ENCODE measurements at places on chromosomes 1 and 21.
A peak's percentile ranks its signal among the peaks of the same experiment; 100 is the strongest.

- no peak for DNase-seq
Observed at GRCh38 chr1:11862890-11863289, 4.1 kb upstream of the NPPB start.

GRCh38 chr1:82858031-82858430 is 1057.3 kb downstream of the ADGRL2 start:
- DNase-seq, result no peak

- peak; percentile 16 for DNase-seq
Observed at GRCh38 chr1:52996653-52997052, 65.4 kb upstream of the PODN start.

GRCh38 chr1:30729901-30730300 is 6.5 kb upstream of the MATN1 start:
- no peak for DNase-seq

DNA sequence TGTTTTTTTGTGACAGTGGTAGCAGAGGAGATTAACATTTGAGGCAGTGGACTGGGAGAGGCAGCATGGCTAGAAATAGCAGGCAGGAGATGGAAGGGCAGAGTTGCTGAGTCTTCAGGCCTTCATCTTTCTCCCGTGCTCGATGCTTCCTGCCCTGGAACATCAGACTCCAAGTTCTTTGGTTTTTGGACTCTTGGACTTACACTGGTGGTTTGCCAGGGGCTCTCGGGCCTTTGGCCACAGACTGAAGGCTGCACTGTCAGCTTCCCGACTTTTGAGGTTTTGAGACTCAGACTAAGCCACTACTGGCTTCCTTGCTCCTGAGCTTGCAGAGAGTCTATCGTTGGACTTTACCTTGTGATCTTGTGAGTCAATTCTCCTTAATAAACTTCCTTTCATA is 24.2 kb upstream of the LEFTY2 start:
- DNase-seq, result no peak

GRCh38 chr21:20942523-20942922 is 55.7 kb upstream of the NCAM2 start:
- DNase-seq, result no peak

DNA sequence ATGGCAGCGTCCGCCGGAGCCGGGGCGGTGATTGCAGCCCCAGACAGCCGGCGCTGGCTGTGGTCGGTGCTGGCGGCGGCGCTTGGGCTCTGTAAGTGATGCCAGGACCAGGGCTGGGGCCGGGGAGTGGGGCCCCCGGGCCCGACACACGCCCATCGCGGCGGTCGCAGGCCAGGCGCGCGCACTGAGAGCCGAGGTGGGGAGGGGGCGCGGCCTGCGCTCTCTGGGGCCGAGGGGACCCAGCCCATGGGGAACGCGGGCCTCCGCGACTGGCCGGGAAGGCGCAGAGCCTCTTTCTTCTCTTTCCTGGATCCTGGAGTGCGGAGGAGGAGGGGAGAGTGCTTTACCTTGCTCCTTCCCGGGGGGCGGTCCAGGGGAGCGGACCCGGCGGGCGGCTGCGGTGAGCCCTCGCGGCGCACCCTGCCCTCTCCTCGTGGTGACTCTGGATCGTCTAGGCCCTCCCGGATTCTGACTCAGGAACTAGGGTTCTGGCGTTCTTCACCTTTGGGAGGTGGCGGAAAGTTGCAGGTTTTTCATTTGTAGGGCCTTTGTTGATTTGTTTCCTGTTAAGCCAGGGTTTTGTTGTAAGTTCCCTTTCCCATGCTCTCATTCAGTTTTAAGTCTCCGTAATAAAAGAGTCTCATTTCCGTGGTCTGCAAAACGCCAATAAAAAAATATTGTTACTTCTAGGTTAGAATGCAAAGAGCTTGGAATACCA is 529 bp downstream of the MPZL1 start:
- DNase-seq, result no peak

DNA sequence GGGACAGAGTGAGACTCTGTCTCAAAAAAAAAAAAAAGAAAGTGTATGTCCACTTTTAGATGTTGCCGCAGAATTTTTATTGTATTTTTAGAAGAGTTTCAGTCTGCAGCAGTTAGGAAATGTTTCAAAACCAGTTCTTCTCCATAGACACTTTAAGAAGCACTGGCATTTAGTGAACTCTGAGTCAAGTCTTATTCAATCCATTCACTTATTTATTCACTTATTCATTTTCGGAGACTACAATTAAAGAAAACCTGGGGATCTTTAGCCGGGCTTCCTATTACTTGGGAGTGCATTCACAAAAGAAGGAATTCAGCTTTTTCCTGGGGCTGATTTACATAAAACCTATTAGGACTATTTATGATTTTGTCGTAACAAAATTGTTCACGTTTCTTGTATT is 12.3 kb downstream of the RCAN3 start:
- no peak for DNase-seq
